GM04503 (cell line): ENCODE measurements at places on chromosomes 12 and 14.

- no peak for DNase-seq
Observed at GRCh38 chr12:57795354-57795753, 12.8 kb downstream of the TSFM start.

DNA sequence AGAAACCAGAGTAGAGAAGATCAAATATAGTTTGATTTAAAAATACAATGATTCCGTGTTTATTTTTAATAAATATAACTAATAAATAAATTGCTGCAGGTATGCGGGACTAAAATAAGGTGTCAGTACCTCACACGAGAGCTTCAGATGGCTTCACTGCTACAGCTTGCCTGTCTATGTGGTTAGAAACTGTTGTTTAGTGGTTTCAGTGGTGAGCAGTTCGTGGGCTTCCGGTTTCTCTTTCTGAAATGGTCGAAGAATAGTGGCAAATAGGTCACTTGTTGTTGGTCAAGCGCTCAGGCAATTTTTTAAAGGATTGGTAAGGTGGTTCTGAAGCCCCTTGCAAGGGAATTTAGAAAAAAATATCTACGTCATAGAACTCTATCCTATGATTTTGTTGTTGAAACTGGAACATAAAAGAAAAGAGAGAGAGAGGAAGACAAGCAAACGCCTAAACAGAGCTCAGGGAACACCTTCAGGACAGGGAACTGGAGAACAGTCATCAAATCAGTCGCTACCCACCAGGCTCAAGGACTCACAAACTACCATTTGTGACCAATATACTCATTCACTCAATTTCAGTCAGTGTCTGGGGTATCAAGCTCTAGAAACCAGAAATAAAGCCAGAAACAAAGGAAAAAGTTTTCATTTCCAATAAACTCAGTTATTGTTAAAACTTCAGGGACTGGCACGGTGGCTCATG lies 31.3 kb downstream of the GABARAPL1 start:
- DNase-seq = no peak

DNA sequence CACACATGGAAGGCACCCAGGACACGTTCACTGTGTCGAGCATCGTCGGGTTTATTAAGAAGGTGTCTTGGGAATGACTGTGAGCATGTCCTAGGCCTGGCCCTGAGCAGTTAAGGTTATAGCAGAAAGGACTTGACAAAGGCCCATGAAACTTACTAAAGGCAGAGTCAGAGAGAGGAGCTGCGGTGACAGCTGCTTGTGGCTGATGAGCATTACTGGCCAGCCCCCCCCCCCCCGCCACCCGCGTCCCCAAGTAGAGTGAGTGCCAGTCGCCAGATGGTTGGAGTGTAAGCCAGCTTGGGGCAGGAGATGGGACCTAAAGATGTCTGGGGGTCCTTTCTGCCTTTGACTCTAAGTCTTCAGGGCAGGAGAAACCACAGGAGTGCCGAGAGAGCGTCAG lies 169.9 kb downstream of the TSPAN9 start:
- no peak for DNase-seq

GRCh38 chr14:72614891-72615415 lies 278.9 kb downstream of the DPF3 start:
- DNase-seq = no peak

DNA sequence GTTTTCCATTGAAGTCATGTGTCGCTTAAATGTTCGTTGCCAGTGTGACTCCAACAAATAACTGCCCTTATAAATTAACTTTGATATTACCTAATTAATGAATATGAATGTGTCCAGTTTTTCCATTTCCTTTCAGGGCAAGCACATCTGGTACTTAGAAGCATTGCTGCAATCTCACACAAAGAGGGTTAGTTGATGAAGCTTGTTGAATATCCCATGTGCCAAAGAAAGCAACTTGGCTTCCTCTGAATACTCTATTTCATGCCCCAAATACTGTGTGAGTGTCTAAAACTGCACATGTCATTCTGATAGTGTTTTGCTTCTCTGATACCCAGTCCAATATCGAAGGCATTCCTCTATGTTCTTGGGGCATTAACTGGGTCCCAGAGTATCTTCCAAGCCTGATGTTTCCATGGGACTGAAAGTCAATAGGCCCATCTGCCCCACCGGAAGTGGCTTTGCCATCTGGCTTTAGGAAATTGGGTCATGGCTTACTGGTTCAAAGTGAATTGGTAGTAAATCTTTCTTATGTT lies 75.8 kb upstream of the CNTN1 start:
- DNase-seq = no peak

- DNase-seq = no peak
Observed at GRCh38 chr12:13630354-13630753, 351.0 kb downstream of the GRIN2B start.

GRCh38 chr14:40229676-40230075 lies 797.4 kb upstream of the FBXO33 start:
- DNase-seq = no peak
